ENCODE measurements at places on chromosomes 4 and X.

DNA sequence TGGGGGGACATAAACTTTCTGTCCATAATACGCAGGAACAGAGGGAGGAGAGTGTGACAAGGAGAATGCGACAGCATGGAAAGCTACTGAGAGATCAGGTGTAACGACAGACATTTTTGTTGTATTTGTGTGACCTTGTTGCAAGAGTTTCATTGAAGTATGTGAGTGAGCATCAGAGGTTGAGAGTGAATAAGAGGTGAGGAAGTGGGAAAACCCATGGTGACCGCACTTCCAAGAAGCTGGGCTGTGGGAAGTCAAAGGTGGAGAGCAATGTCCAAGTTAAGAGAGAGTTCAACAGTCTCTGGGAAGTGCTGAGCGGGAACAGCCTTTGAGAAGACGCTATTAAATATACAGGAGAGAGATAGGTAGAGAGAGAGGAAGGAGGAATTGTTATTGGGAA, 76.4 kb upstream of the PGRMC2 start:
- DNase-seq: no peak

GRCh38 chr4:145808021-145808650, 128.2 kb downstream of the C4orf51 start:
- no peak for DNase-seq

DNA sequence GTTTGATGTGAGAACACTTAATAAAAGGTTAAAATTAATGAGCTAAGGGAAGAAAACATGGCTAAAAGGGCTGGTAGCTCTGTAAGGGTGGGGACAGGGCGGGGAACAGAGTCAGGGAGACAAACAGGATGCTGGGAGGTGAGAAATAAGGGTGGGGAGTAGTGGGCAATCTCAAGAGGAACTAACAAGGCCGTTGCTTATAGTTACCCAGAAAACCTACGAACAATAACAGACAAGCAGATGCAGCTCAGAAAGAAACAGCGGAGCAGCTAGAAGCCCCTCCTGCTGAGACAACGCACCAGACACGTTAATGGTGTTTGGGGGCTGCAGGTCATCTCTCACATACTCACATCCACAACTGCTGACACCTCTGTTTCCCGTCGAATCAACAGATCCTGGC, 9.7 kb upstream of the KLF3 start:
- no peak for DNase-seq

DNA sequence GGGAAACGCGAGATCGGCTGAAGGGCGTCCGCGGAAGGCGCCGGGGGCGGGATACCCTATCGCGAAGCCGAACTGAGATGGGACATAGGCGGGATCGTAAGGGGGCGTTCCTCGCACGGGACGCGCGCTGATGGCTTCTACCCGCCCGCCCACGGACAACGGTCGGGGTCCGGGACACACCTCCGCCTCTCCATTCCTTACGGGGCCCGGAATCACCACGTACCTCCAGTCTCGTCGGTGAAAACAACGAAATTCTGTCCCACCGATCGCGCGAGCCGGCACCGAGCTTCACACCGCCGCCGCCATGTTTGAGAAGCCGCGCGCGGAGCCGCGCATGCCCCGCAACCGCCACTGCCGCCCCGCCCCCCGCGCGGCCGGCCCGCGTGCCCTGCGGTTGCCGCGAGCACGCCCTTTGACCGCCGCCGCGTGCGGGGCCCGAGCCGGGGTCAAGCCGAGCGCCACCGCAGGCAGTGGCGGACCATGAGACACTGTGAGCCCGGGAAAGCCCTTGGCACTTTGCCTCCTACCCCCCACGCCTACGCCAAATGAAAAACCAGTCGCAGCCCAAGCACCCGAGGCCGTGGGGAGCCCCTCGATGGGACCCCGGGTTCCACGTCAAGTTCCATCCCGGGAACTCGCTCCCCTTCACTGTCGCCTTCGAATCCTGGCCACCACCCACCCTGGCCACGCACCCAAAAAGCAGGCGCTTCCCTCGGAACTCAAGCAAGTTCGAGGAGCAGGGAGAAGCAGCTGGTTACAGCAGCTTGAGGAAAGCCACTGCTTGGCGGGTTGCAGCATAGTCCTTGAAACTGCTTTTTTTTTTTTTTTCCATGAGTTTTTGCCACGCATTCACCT, at the start of gene SCML2:
TSS of gene SCML2 (minus strand) at position 320 of the 855 bp plus-strand sequence. CDS start 20,617 bp downstream, outside the sequence.
- peak; percentile 81 for DNase-seq

GRCh38 chr4:7886007-7886973, 53.4 kb downstream of the AFAP1 start:
- DNase-seq: no peak

DNA sequence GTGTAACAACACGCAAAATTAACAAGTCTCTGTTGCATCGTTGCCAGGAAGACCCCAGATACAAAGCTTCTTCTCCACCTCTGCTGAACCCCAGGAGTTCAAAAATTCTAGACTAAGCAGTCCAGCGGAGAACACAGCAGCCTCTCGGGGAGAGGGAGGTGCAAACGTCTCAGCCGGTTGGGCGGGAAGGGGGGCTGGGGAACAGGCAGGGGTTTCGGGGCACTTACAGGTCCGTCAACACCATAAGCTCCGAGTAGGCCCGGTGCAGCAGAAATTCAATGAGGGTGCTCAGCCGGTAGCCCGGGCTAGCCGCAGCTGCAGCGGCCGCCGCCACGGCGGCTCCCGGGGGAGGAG, 394 bp downstream of the MED14 start:
- DNase-seq: peak; percentile 75

DNA sequence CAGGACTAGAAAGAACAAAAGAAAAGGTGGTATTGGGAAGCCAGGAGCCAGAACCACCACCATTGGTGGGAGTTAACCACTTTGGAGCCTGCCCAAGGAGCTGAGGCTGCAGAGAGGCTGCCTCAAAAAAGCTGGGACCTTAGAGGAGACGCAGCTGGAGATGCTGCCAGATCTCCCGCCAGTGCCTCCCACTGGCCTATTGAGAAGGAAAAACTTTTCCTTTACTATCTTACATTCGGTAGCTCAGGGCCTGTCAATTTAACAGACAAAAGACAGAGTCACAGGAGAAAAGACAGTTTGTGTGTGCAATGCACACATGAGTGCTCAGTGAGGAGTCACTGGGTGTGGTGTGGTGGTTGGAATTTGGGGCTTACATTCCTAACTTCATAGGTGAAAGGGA, 52.4 kb upstream of the HPSE start:
- DNase-seq: no peak

- DNase-seq: no peak
Measured at GRCh38 chrX:22313766-22314165, 41.1 kb downstream of the CBLL2 start.

GRCh38 chr4:24440765-24441164, 143.6 kb downstream of the DHX15 start:
- DNase-seq: no peak

GRCh38 chr4:118327554-118328241, 25.1 kb downstream of the PRSS12 start:
- DNase-seq: peak; percentile 11

DNA sequence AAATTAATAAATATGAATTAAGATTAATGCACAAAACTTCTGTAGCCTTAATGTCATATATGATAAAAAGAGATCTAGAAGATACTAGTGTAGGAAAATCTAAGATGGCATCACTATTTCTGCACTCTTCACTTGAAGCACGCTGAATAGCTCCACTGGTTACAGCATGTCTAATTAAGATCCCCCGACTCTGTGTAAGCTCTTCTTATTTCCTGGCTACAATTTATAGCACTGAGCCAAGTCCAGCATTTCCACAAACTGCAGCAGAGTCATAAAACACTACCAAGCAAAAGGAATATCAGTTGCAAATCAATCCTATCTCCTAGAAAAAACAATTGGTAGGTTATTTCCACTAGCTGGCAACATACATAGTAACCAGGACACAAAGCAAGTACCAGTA, 1.3 kb upstream of the CCNA2 start:
- no peak for DNase-seq

- no peak for DNase-seq
Measured at GRCh38 chr4:85886665-85887064, 411.7 kb downstream of the ARHGAP24 start.

- DNase-seq: no peak
Measured at GRCh38 chr4:52987392-52988056, 125.4 kb downstream of the RASL11B start.

- no peak for DNase-seq
Measured at GRCh38 chrX:149757206-149758067, 16.4 kb upstream of the HSFX1 start.

DNA sequence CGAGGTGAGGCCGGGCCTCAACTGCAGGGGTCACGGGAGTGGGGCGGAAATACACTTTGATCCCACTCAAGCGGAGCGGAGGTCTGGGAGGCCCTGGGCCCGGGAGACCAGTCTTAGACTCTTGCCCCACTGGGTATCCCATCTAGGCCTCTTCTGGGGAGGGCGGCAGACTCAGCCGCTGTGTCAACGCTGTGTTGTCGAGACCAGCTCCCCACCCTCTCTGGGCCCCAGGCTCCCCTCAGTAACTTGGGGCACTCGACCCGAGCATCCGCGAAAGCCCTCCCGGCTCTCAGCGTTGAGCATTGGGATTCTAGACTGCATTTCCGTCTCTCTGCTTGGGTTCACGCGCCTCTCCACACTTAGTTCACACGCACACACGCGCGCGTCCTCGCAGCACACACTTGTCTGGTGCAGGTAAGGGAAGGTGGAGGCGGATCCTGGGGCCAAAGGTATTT, 1.7 kb downstream of the NKX3-2 start:
- no peak for DNase-seq

DNA sequence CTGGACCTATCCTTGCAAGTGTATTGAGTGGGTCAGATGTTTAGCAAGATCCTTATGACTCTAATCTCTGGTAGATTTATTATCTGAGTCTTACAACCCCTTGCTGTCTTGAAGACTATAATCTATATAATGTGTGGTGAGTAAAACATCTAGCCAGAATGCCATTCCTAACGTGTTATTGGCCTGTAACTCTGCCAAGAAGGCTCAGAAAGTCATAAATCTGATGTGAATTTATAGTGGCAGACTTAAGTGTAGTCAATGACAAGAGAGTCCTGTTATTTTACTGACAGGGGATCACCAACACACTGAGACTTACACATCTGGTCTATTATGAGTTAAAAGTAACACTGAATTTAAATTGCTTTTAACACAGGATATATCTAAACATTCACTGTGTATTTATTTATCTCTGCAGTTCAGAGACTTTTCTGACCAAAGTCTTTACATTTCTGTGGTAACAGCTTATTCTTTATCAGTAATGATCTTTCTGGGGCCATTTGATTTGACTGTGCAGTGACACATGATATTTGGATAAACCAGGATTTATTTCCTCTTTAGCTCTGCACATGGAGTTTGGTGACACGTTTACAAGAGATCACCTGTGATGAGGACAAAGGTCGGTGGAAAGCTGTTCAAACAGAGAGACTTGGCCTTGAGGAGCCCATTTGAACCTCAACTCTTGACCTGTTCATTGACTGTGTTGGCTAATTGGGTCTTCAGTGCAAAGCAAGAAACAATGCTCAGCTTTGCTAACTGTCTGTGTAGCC, 415.8 kb downstream of the STIM2 start:
- no peak for DNase-seq

GRCh38 chr4:105715692-105716278, 7.2 kb downstream of the GSTCD start:
- DNase-seq: no peak

DNA sequence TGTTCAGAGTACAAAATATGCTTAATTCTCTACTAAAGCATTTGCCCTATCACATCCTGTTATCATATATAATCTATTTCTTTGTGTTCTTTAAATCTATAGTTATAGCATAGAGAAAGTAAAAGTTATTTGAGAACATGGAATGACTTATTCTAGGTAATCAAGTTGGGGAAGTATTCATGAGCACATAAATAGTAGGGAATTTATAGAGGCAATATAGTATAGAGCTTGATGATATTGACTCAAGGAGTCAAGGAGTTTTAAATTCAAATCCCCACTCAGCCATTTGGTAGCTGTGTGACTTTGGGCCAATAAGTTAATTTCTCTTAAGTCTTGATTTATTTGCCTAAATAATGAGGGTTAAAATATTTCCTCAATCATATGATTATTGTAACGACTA, 37.5 kb downstream of the PPP1R2C start:
- no peak for DNase-seq

DNA sequence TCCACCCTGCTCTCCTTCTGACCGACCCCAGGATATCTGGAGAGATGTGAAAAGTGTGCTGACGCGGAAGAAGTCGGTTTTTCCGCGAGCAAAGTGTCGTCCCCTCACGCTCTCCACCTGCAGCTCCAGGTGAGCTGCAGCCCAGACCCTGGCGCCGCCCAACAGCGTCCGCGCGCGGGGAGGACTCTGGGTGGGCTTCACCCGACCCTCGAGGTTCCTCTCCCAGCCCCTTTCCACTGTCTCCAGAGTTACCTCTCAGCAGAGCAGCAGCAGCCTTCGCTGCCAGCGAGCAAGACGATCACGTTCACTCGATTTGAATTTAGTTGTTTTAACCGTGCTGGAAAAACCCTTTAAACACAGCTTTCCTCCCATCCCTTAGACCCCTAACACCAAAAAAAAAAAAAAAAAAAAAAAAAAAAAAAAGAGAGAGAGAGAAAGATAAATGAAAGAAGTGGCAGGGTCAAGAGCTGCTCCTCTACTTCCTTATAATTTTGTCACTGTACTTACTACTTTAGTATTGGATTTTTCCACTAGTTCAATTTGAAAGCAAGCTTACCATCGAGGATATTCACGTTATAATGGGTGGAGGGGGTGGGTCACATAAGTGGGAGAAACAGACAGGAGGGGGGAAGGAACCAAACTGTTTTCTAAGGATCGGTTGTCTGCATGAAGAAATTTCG, 758 bp upstream of the NR3C2 start:
- peak; percentile 27 for DNase-seq

DNA sequence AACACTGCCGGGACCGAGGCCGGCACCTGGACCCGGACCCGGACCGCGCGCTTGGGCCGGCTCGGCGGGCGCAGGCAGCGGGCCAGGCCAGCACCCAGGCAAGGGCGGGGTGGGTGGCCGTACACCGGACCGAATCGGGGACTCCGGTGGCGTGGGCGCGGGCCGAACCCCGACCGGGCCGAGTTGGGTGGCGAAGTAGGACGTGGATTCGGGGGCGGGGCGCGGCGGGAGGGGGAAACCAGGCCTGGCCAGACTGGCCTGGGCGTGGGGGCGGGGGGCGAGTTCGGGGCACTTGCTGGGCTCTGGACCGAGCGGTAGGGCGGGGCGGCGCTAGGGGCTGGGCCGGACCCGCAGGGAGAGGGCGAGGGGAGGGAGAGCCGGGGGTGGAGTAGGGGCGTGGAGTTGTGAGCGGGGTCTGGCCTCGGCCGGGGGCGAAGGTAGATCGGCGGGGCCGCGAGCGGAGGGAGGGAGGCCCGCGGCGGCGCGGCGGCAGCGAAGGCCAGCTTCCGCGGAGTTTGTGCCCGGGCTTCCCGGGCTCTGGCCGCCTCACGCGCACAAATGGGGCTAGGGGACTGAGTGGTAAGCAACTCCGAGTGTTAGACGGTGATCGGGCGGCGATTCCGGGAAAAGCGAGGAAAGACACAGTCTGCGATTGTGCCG, 1.8 kb upstream of the BCORL1 start:
- no peak for DNase-seq

DNA sequence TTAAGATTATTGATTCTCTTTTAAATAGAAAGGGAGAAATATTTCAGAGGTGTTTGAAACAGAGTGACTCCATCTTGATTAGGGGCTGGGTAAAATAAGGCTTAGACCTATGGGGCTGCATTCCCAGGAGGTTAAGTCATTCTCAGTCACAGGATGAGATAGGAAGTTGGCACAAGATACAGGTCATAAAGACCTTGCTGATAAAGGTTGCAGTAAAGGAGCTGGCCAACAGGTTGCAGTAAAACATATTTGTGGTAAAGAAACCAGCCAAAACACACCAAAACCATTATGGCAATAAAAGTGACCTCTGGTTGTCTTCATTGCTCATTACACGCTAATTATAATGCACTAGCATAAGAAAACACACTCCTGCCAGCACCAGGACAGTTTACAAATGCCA, 165.0 kb downstream of the SPIN4 start:
- DNase-seq: no peak

- DNase-seq: no peak
Measured at GRCh38 chr4:16202598-16202997, 23.7 kb downstream of the TAPT1 start.
